ENCODE measurements at places on chromosomes 13 and 19.

- DNase-seq, result no peak
These were observed 300.1 kb downstream of the DIAPH3 start for GRCh38 chr13:59863621-59864020.

GRCh38 chr19:32313569-32314265, 31.7 kb upstream of the ZNF507 start:
- no peak for DNase-seq

- no peak for DNase-seq
These were observed 10.8 kb downstream of the CRYL1 start for GRCh38 chr13:20514866-20515265.

GRCh38 chr19:49338691-49339300, 3.6 kb downstream of the CD37 start:
- no peak for DNase-seq

DNA sequence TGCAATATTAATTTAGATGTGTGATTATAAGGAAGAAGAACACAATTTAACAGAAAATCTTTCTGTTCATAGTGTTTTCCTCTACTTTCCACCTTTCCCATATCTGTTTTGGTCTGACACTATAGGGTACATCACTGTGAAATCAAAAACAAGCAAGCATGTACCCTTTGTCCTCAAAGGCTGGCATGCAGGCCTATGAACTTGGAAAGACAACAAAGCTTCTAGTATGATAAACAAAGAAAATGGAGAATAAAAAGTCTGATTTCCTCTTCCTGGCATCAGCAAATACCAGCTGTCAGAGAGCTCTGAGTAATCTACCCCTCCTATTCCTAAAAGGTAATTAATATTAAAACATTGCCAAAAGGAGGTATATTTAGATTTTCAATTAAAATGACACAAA, 5.6 kb upstream of the NEK3 start:
- DNase-seq, result no peak

DNA sequence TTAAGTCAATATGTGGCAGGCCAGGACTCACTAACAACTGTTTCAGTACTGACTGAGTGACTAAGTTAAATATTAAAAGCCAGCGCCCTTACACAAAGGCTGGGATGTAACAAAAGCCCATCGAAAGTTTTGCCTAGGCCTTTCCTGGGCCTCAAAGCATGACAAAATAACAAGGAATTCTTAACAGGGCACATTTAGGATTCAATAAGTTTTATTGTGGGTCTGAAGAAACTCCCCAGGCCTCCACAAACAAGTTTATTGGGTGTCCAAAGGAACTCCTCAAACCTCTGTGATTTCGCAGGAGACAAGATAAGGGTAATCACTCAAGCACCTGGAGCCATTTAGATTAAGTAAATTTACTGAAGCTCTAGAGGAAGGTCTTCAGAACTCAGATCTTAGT, 130.7 kb upstream of the SGCG start:
- DNase-seq, result no peak

DNA sequence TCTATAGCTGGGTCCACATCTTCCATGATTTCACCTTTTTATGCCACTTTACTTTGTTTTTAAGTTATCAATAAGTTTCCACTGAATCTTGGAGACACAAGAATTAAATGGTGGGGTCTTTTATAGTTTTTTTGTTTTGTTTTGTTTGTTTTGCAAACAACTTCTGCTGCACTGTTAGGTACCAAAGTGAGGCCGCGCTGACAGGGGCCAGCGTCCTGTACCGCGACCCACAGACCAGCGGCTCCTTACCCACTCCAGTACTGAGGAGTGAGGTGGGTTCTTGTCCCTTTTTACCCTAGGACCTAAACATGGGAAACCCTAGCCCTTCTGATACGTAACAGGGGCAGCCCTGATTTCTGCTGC, 75.8 kb upstream of the MCF2L start:
- no peak for DNase-seq

DNA sequence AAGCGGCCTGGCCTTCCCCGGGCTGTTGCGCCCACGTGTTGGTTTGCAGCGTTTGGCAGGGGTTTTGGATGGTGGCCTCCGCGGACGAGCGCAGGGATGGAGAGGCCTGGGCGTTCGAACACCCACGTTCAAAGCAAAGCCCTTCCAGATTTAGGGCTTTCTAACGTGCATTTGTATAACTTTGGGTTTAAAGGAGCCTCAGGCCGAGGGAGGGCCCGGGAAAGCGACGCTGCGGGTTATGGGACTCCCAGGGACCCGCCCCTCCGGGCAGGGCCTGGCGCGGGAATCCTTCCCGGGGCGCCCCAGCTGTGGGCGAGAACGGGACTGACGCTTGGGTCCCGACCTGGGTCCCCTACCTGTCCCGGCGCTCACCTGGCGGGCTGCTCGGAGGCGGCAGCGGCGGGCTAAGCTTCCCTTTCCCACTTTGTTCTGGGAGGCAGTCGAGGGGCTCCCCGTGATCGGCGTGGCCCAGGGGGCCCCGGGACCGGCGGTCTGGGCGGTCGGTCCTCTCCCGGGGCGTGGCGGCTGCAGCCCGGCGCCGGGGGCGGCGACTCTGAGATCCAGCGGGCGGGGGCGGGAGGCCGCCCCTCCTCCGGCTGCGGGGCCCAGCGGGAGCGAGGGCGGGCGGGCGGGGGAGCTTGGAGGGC, at the start of gene FBXO17:
Gene FBXO17 (minus strand): TSS at position 529 of the 647 bp plus-strand sequence. CDS start 25,423 bp downstream, outside the sequence.
- DNase-seq, result no peak

DNA sequence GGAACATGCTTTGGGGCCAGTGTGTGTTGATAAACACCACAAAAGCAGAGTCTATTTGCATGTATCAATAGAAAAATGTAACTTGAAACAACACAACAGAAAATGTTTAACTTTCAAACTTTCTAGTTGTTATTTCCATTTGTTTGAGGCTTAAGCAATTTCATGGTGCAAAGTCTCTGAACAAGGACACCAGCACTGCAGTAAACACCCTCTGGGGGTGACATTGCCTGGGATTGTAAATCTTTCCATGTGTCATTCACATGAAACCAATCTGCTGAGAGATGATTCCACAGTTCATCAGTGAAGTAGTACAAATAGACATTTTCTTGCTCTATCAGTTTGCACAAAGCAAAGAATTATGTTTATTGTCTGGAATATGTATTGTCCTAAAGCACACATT, 124.5 kb downstream of the ITGBL1 start:
- no peak for DNase-seq

DNA sequence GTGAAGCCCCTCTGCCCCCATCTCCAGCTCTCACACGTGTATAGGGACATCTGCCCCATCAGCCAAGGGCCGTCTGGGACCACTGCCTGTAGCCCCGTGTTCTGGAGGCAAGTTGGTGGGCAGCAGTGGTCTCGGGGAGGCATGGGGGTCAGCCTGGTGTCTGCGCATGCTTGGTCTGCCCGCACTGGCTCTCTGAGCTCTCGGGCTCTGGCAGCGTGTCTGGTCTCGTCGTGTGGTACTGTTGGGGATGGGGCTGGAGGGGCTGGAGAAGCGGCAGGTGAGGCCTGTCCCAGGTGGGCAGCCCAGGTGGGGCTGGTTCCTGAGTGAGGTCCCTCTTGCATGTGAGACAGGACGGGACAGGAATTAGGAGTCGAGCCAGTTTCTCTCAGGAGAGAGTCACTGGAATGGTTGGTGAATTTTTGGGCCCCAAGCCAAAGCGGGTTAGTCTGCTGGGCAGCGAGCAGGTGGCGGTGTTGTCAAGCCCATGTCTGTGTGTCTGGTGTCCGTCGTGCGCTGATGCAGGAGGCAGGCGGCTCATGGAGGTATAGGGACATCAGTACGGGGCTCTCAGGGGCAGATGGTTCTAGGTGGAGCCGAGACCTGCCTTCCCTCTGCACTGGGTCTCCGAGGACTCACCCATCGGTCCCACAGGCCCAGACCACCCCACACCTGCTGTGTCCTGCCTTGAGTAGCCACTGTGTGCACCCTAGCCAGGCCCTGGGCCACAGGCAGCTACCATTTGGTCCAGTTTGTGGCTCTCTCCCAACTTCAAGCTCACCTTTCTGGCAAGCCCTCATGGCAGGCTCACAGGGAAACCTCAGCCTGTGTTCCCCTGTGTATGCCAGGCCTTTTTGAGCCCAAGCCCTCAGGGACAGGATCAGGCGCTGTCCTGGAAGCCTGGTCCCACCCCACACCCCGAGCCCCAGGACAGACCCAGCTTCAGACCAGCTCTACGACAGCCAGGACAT, 18.2 kb downstream of the COMP start:
- DNase-seq, result no peak

- DNase-seq, result no peak
These were observed 863 bp downstream of the ZNF581 start for GRCh38 chr19:55644191-55644833.

DNA sequence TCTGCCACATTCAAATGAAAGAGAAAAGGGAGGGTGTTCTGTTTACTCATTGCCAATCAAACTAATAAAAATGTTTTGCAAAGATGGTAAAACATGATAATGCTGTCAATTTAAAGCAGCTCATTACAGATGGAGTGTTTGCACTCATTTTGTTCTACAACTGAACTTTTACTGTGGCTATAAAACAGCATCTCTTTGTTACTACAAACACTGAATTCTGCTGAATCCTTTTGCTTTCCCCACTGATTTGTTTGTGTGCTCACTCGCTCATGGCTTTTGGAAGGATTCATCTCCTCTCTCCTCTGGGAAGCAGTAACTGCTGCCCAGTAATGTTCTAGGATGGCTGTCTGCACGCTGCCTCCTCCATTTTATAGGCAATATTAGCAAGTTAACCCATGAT, 434.5 kb downstream of the PCDH9 start:
- no peak for DNase-seq

- DNase-seq, result no peak
These were observed 687.2 kb upstream of the KLHL1 start for GRCh38 chr13:70795484-70795883.

DNA sequence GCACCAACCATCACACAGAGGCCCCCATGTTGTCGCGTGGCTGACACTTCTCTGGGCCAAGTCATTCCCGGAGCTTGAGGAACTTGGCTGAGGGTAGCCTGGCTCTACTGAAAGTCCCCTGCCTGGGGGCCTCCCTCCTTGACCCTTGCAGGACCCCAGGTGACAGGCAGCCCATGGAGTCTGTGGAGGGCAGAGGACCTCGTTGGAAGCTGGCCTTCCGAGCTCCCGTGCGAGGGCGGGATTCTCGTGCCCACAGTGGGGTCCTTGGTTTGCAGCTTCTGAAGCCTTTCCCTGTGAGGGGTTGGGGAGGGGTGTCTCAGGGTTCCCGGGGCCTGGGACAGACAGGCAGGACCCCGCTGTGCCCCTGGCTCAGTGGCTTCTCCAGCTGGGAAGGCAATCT, 16.4 kb downstream of the NMRK2 start:
- no peak for DNase-seq

DNA sequence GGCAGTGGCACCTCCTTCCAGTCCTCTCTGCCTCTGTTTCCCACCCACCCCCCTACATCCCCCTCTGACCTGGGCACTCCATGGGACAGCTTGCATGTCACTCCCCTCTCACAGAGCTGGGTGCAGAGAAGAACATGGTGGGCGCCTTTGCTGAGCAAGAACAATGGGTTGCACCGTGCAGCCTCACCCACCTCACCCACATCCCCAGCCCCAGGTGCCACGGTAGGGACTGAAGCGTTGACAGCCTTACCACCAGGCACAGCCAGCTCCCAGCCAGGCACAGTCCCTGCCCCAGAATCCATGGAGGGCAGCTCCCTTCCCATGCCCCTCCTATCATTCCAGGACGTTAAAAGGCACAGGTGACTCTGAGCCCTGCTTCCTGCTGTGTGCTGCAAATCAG, 93.1 kb upstream of the VSTM2B start:
- DNase-seq, result no peak

- no peak for DNase-seq
These were observed 71.0 kb downstream of the RAP2A start for GRCh38 chr13:97505017-97505416.

DNA sequence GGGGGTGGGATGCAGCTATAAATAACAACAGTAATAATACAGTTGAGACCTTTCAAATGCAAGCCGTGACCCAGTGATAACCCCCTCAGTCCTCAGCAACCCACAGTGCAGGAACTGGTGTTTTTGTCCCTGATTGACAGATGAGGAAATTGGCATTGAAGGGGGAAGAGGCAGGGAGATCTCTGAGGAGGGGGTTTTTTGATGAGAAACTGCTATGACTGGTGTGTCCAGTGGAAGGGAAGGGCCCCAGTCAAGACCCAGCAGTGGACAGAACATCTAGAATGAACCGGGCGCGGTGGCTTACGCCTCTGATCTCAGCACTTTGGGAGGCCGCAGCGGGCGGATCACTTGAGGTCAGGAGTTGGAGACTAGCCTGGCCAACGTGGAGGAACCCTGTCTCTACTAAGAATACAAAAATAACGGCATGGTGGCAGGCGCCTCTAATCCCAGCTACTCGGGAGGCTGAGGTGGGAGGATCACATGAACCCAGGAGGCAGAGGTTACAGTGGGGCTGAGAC, 1.9 kb downstream of the MAP1S start:
- no peak for DNase-seq

- DNase-seq, result no peak
These were observed 28.0 kb downstream of the SPRY2 start for GRCh38 chr13:80312967-80313366.

- DNase-seq, result no peak
These were observed 345.8 kb downstream of the TBC1D4 start for GRCh38 chr13:75136151-75136550.

GRCh38 chr19:50329146-50329925, at the start of gene KCNC3:
KCNC3 (minus strand) TSS chr19:50329377; CDS start chr19:50329082, 295 bp downstream.
- no peak for DNase-seq

- DNase-seq, result no peak
These were observed 9.4 kb downstream of the BCL3 start for GRCh38 chr19:44757735-44758505.

DNA sequence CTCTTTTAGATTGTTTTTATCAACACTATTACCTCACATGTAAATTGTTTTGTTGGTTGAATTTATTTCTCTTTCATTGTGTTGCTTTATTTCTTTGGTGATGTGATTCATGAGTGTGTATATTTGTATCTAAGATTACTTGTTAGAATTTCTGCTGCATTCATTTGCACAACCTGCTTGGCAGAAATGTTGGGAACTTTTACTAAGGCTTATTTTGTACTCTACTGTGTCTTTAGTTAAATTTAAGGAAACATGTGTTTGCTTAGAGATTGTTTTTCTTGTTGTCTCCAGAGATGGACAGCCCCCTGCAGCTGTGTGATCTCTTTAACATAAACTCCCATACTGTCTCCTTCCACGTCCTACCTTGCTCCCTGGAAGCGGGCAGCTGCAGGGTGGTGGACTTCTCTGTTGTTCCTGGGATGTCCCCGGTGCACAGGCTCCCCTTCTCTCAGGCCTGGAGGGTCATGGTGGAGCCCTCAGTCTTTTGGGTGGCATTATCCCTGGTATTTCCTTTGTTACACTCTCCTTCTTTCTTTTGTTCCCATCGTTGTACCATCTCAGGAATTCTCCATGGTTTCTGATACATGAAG, 212.0 kb upstream of the SPRY2 start:
- no peak for DNase-seq

GRCh38 chr19:43586346-43586745, 9.6 kb downstream of the IRGQ start:
- DNase-seq, result no peak

DNA sequence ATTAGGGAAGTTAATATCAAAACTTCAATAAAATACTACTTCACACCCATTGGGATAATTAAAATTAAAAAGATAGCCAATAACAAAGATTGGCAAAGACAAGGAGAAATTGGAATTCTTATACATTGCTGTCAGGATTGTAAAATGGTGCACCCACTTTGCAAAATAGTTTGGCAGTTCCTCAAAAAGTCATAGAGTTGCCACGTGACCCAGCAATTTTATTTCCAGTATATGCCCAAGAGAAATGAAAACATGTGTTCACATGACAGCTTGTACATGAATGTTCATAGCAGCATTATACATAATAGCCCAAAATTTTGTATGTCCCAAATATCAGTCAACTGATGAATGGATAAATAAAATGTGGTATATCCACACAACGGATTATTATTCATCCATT, 3.3 kb downstream of the MBD3L1 start:
- DNase-seq, result no peak

Measured in MM.1S (cell line).